ENCODE measurements at places on chromosomes 2 and 18. TPM values are rescaled to one million over a fixed set of nuclear protein-coding genes. Genes with fewer than 3 reads are reported as not detected.

DNA sequence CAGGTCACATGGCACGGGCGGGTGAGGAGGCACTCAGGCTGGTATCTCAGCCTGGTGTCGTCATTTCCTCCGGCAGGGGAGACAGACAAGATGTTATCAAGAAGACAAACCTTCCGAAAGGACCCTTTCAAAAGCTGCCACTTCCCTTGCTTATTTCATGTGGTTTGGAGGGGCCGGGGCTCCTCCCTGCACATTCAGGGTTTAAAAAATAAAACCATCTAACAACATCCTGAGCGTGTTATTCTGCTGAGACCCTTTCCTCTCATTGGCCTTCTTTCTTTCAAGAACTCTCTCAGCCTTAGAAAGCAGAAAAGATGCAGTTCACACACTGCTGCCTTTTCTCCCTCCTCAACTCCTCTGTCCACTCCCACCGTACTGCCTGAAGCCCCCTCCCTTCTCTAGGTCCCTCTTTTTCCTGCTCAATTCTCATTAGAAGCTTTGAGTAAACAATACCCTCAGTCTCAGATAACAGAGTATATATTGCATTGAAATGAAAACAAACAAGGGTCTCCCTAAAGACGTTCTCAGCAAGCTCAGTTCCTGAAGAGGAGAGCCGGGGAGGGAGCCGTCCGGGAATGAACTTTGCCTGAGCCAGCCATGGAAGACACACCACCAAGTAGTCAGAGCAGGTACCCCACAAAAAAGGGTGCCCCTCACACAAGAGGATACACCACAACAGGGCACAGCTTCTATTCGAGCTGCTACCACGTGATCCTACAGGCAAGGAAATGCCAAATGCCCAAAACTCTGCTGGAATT lies 9.7 kb downstream of the SMAD7 start:
- H3K27ac ChIP-seq: peak overlapping the region; percentile 100
- no peaks in the 10 kb centered on the region for H3K27me3 ChIP-seq
- H3K36me3 ChIP-seq: no peaks in the 10 kb centered on the region
- peaks cover 99% of the 10 kb centered on the region for H3K4me1 ChIP-seq

- no peaks in the 10 kb centered on the region for H3K27me3 ChIP-seq
- H3K27ac ChIP-seq: no peak overlapping the region
- H3K36me3 ChIP-seq: no peaks in the 10 kb centered on the region
- DNase-seq: no peak
- H3K4me1 ChIP-seq: peaks cover 7% of the 10 kb centered on the region
These were observed 73.3 kb downstream of the NAB1 start for GRCh38 chr2:190722061-190722759.

GRCh38 chr2:151097128-151097527 lies 164.5 kb downstream of the RBM43 start:
- no peaks in the 10 kb centered on the region for H3K27me3 ChIP-seq
- H3K27ac ChIP-seq: no peak overlapping the region
- no peaks in the 10 kb centered on the region for H3K36me3 ChIP-seq
- H3K4me3 ChIP-seq: no peak overlapping the region

DNA sequence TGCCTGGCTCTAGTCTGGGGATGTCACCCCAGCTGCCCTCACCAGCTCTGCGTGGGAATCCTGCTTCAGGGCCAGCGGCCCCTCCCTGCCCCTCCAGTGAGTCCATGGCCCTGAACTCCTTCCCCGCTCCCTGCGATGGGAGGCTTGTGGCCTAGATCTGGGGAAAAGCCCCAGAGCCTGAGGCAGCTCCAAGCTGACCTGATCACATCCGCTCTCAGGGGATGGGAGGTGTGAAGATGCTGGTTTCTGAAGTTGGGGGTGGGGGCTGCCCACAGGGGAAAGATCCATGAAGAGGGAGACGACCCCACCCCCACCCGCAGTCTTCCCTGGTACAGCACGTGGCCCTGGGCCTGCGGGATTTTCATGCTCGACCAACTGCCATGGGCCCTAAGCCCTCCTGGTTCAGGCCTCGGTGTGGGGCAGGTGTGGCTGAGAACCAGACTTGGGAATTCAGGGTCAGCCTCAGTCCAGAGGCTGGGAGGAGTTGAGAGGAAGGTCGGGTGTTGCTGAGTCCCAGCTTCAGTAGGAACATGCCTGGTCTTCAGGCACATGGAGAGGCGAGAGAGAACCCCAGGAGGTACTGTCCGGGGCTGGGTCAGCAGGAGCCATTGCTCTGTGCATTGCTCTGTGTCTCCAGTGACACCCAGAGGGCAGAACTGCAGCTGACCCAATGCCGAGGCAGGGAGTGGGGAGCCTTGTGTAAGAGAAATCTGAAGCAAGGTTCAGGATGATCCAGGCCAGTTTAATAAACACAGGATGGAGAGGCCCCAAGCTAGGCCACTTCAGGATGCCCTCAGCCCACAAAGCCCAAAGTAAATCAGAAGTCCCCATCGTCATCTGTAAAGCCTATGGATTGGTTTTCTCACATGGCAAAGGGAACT lies 115.1 kb downstream of the CAPN13 start:
- no peaks in the 10 kb centered on the region for H3K36me3 ChIP-seq
- no peak for DNase-seq
- H3K27me3 ChIP-seq: no peaks in the 10 kb centered on the region
- H3K4me3 ChIP-seq: no peak overlapping the region
- H3K27ac ChIP-seq: no peak overlapping the region

GRCh38 chr18:58009166-58009565 lies 34.9 kb upstream of the NEDD4L start:
- no peak for DNase-seq
- H3K4me1 ChIP-seq: peaks cover 12% of the 10 kb centered on the region
- no peaks in the 10 kb centered on the region for H3K27me3 ChIP-seq
- no peaks in the 10 kb centered on the region for H3K36me3 ChIP-seq

- H3K27ac ChIP-seq: peak overlapping the region; percentile 85
- H3K4me1 ChIP-seq: no peaks in the 10 kb centered on the region
- H3K36me3 ChIP-seq: peaks cover 3% of the 10 kb centered on the region
- DNase-seq: peak; percentile 64
- H3K27me3 ChIP-seq: no peaks in the 10 kb centered on the region
- no peak overlapping the region for H3K4me3 ChIP-seq
These were observed 34.8 kb downstream of the GPATCH11 start for GRCh38 chr2:37119157-37119556.

DNA sequence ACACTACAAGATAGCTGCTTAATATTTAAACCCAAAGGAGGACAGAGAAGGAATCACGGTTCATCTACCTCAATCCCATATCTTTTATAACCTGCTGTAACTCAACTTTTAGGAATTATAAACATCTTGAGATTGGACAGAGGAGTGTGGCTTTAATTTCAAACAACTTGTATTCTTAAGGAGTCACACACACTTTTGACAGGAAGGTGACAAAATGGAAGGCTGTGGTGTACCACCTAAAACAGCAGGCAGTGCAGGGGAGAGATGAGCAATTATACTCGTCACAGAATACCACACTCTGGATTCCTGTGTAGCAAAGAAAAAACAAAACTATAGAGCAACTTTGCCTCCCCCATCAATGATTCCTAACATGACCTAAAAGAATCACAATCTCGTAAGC lies 194.8 kb downstream of the ZEB2 start:
- no peaks in the 10 kb centered on the region for H3K36me3 ChIP-seq
- no peak for DNase-seq
- H3K4me1 ChIP-seq: no peaks in the 10 kb centered on the region
- H3K27ac ChIP-seq: no peak overlapping the region
- H3K4me3 ChIP-seq: no peak overlapping the region
- no peaks in the 10 kb centered on the region for H3K27me3 ChIP-seq

GRCh38 chr2:127347734-127348392 lies 39.9 kb downstream of the MAP3K2 start:
- H3K27ac ChIP-seq: no peak overlapping the region
- no peaks in the 10 kb centered on the region for H3K27me3 ChIP-seq
- H3K4me3 ChIP-seq: no peak overlapping the region
- no peaks in the 10 kb centered on the region for H3K36me3 ChIP-seq
- H3K4me1 ChIP-seq: no peaks in the 10 kb centered on the region

GRCh38 chr2:74051504-74051903 lies 66.8 kb downstream of the TET3 start:
- no peaks in the 10 kb centered on the region for H3K36me3 ChIP-seq
- no peak overlapping the region for H3K4me3 ChIP-seq
- no peak for DNase-seq
- H3K27ac ChIP-seq: no peak overlapping the region
- H3K27me3 ChIP-seq: no peaks in the 10 kb centered on the region

DNA sequence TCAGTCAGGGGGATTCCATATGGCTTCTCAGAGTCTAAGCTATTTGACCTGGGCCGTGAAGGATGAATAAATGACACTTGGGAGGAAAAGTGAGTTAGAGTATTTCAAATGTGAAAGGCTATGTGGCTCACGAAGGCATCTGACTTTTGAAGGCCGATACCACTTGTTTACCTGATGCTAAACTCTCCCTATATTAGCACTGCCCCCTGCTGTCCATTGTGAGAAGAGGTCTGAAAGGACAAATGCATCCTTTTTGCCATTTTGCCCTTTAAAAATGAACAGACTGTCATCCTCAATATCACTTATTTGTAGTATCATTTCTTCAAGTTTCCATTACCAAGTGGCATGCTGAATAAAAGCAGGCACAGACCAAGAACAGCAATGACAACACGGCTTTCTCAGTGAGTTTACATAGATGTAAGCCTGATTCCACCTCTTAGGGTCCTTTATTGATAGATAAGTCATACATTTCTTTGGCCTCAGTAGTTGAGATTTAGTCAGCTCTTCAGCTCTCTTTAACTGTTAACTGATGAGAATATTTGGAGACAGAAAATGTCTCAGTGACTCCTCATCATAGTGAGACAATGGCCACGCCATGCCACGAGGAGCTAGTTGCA lies 40.1 kb downstream of the DOCK10 start:
- no peak overlapping the region for H3K4me3 ChIP-seq
- no peaks in the 10 kb centered on the region for H3K36me3 ChIP-seq
- H3K27ac ChIP-seq: no peak overlapping the region
- H3K4me1 ChIP-seq: no peaks in the 10 kb centered on the region

DNA sequence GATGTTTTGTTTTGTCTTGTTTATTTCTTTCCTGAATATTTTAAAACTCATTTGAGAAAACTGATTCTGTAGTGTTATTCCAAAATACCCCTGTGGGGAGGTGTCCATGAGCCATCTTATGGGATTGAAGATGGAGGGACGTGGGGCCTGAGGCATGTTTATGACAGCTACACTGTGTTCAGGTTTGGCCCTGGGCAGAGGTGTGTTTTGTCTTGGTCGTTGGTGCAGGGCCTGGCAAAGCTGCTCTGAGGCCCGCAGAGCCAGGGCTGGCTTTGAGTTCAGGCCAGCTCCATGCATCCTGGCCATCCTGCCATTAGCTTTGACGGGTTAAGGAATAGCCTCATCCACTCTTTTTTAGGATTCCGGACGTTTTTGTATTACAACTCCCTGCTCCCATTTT lies 68.9 kb downstream of the TMEM18 start:
- DNase-seq: no peak
- no peak overlapping the region for H3K27ac ChIP-seq
- H3K4me1 ChIP-seq: no peaks in the 10 kb centered on the region
- H3K4me3 ChIP-seq: no peak overlapping the region
- no peaks in the 10 kb centered on the region for H3K27me3 ChIP-seq

The PARD6G gene
- total RNA-seq: 11.8 TPM

The ABCG5 gene
- 3.8 TPM for total RNA-seq

The AQP12A gene
- not detected for total RNA-seq
